ENCODE measurements at places on chromosomes 5 and 9.

GRCh38 chr5:27129926-27130325 lies 91.5 kb upstream of the CDH9 start:
- no peak for DNase-seq

DNA sequence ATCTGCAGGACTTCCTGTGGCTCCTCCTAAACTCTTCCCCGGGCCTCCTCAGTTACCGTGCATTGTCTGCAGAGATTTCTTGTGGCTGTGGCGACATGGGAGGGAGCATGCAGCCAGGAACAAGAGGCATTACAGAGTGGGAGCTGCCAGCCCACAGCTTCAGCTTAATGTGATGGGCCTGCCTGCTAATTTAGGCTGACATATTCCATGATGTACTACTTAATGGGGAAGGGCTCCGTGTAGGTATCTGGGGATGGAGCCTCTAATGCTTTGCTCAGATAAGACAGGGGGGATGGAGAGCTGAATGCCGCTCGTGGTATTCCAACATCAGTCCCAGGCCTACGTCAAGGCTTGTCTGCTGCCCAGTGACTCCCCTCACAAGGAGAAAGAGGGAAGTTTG lies 137.6 kb upstream of the GPR151 start:
- no peak for DNase-seq

- no peak for DNase-seq
These were observed 67.4 kb upstream of the ZNF618 start for GRCh38 chr9:113808391-113809358.

DNA sequence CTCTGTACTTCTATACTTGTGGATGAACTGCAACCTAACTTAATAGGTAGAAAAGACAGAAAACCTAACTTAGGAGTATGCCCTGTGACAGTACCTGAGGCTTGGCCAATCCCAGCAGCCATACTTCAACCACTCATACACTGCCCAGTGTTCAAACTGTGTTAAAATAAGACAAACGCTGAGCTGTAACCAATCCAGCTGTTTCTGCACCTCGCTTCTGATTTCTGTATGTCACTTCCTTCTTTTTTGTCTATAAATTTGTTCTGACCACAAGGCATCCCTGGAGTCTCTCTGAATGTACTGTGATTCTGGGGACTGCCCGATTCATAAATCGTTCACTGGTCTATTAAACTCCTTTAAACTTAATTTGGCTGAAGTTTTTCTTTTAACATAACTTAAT lies 41.4 kb downstream of the AUH start:
- no peak for DNase-seq

DNA sequence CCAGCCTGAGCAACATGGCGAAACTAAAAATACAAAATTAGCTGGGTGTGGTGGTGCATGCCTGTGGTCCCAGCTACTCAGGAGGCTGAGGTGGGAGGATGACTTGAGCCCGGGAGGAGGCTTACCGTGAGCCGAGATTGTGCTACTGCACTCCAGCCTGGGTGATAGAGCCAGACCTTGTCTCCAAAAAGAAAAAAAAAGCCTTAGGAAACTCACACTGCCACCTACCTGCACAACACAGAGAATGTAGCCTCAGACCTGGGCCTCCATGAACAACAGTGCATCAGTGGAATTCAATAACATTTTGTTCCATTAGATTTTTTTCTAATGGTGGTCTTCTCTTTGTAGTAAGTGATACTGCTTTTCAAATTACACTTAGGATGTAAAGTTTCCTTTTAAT lies 63.8 kb upstream of the RARS1 start:
- DNase-seq = no peak

DNA sequence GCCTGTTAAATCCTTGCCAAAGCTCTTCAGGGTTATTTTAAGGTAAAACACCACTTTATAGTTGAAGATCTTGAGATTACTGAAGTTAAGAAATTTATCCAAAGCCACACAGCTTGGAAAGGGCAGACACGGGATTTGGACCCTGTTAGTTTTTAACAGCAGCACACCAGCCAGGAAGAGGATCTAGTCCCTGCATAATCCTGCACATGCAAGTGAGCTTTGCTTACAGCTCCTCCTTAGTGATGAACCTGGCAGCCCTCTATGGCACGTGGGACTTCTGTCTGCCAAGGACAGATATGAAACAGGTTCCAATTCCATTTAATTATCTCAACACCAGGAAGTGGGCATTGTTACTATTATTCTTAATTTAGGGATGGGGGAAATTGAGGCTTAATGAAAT lies 108.7 kb downstream of the TRIM32 start:
- DNase-seq = no peak

GRCh38 chr5:43548358-43548757 lies 8.5 kb downstream of the PAIP1 start:
- DNase-seq = no peak

DNA sequence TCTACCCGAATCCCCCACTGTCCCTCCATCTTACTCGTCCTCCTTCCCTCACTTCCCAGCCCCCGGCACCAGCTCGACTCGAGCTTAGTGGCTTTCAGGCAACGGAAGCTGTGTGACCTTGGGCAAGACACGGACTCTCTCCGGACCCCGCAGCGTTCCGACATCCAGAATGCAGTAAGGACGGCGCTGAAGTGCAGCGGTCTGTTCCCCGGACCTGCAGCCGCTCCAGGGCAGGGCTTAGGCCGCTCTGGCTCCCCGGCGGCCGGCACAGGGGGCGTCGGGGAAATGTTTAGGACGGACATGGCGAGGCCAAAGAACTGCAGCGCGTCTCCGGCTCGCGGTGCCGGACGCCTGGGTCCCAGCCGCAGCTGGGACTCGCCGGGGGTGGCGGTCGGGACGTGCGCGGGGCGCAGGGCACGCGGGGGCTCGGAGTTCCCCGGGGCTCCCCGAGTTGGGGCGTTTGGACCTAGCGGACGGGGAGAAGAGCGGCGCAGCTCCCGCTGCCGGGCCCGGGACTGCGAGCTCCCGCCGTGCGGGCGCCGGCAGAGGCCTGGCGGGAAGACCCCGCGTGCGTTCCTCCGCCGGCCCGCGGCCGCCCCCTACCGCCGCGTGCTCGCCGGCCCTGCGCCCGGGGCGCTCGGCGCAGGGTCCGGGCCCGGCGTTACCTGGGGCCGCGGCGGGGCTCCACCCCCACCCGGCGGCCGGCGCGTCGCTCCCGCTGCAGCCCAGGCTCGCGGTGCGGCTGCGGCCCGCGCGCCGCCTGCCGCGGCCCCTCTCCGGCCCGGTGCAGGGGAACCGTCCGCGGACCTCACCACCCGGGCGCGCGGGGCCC lies 5.6 kb upstream of the RNF44 start:
- no peak for DNase-seq

DNA sequence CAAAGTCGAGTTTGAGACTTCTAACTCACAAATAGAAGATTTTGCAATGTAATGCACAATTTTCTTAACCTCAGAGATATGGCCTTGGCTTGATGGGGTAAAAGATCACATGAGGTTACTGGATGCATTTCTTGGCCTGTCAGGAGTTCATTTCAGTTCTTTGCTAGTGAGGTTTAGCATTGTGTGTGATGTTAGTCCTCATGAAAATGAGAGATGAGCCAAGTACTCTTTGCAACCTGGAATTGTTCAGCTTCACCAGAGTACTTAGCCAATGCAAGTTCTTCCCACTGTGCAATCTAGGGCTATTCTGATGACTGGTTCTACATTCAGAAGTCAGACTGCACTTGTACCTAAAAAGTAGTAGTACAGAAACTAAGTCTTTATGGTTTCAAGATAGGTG lies 24.9 kb downstream of the GNAQ start:
- no peak for DNase-seq

DNA sequence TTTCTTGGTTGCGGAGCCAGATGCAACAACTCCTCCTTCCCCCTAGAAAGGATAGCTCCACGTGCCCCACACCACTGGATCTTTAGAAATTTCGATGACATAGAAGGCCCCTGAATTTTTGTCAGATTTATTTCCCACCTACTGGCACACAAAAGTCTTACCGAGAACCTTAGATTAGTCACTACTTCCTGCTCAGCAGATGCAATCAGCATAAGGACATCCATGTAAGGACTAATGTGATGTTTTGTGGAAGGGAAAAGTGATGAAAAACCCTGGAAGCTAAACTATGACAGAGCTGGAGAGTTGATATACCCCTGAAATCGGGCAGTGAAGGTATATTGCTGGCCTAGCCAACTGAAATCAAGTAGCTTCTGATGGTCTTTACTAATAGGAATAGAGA lies 125.5 kb upstream of the NFIL3 start:
- DNase-seq = no peak

- DNase-seq = no peak
These were observed 55.8 kb downstream of the LNPEP start for GRCh38 chr5:96991708-96992107.

GRCh38 chr9:131995382-131995781 lies 84.3 kb downstream of the MED27 start:
- DNase-seq = no peak

DNA sequence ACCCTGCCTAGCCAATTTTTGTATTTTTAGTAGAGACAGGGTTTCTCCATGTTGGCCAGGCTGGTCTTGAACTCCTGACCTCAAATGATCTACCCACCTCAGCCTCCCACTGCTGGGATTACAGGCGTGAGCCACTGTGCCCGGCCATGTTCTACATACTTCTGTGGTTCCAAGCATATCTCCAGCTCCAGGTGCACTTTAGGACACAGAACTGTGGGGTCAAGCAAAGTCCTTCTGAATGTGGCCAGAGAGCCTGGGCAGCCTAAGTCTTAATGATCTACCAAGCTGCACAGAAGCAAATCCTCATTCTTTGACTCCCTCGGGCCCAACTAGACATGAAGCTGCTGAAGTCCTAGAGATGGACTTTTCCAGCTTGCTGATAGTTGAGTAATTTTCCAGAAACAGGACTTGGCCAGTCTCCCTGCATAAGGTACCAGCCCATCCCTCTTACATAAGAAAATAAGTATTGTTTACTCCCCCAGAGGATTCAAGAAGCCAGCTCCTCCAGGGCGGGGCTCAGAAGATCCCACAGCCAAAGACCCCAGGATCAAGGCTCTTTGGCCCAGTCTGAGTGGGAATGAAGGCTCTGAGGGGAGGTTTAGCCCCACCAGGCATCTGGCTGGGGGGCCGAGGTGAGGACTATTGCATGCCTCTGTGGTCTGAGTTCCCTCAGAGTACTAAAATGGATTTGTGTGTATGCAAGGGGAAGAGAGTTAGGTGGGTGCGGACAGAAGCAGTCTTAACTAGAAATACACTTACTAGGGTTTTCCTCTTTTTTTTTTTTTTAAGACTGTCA lies 8.7 kb downstream of the CLTB start:
- no peak for DNase-seq

DNA sequence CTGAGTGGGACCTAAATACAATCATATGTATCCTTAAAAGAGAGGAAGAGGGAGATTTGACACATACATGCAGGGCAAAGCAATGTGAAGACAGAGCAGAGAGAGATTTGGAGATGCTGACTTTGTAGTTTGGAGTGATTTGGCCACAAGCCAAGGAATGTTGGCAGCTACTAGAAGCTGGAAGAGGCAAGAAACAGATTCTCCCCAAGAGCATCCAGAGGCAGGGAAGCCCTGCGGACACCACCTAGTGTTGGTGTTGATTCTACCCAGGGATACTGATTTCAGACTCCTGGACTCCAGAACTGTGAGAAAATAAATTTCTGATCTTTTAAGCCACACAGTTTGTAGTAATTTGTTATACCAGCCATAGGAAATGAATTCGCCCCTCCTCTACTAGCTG lies 64.9 kb upstream of the OSMR start:
- no peak for DNase-seq

DNA sequence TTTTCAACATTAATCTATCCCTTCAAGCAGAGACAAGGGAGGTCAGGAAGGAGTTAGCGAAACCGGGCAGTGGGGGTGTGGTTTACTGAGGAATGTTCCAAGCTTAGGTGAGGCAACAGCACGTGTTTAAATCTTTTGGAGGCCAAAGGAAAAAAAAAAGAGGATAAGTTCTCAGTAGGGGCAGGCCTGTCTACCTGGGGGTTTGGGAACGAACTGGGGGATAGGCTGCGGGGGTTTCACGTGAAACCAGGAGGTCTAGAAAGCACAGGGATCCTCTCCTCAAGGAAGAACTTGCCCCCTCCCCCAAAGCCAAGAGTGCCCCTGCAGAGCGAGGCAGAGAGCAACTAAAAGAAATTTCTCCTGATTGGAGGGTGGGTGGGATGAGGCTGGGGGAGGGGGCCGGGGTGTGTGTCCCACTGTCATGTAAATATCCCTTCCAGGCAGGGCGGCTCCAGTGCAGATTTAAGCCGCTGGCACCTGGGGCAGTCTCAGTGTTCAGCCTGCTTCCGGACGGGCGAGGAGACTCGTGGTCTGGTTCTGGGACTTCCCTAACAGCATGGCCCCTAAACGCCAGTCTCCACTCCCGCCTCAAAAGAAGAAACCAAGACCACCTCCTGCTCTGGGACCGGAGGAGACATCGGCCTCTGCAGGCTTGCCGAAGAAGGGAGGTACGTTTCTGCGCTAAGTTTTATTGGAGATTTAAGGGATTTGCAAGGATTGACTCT lies 5.5 kb upstream of the SET start:
- no peak for DNase-seq

DNA sequence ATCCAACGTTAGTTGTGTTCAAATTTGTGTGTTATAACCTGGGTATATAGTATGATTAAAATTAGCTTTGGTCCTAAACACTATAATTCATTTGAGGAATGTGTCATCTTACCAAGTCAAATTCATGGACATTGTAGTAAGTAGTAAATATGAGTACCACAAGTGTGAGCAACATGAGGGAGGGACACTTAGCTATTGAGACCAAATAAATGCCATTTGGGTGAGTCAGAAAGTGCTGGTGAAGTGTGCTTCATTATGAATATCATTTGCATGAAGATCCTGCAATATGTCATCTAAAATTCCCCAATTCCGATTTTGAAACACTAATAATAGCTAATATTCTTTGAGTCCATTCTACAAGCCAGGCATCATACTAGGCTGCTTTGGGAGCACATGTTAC lies 336.7 kb upstream of the KIF2A start:
- DNase-seq = no peak

- no peak for DNase-seq
These were observed 13.7 kb upstream of the TLX3 start for GRCh38 chr5:171295299-171295698.

DNA sequence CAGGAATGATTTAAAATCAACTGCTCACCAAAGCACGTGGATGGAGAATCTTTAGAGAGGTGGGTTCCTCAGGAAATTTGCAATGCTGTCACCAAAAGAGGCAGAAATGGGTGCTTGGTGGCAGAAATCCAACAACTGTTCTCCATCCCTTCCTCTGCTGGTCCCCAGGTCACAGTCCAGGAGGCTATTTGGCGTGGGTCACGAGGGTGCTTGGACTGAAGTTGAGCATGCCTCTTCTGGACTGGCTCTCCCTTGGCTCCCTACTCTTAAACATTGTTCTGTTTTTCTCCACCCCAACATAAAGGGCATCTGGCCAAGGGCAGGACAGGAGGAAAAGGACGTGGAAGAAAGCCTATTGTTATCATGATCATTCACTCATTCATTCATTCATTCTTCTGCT lies 58.9 kb downstream of the WWC1 start:
- no peak for DNase-seq

- no peak for DNase-seq
These were observed 35.3 kb upstream of the MAN2A1 start for GRCh38 chr5:109654455-109654854.

- DNase-seq = no peak
These were observed 278.7 kb downstream of the HCN1 start for GRCh38 chr5:45417285-45417998.

- DNase-seq = no peak
These were observed 64.6 kb downstream of the GABRB2 start for GRCh38 chr5:161481922-161482321.

All from NCI-H187 treated with DMSO at 0.1 percent for 48 hours (cell line).